ENCODE measurements at places on chromosomes 6 and 20. TPM values are rescaled to one million over a fixed set of nuclear protein-coding genes. Genes with fewer than 3 reads are reported as not detected.

The SOX18 gene
- total RNA-seq, result 1.8 TPM

The ELOVL4 gene
- total RNA-seq, result 1.5 TPM

The SLC22A3 gene
- total RNA-seq, result 49.6 TPM

The MUCL3 gene
- 0.09 TPM for total RNA-seq

Data from A549 treated with GW870086 at 1 μM for 4 hours (cell line).